ENCODE measurements at places on chromosomes 6 and 20.
A peak's percentile ranks its signal among the peaks of the same experiment; 100 is the strongest.

DNA sequence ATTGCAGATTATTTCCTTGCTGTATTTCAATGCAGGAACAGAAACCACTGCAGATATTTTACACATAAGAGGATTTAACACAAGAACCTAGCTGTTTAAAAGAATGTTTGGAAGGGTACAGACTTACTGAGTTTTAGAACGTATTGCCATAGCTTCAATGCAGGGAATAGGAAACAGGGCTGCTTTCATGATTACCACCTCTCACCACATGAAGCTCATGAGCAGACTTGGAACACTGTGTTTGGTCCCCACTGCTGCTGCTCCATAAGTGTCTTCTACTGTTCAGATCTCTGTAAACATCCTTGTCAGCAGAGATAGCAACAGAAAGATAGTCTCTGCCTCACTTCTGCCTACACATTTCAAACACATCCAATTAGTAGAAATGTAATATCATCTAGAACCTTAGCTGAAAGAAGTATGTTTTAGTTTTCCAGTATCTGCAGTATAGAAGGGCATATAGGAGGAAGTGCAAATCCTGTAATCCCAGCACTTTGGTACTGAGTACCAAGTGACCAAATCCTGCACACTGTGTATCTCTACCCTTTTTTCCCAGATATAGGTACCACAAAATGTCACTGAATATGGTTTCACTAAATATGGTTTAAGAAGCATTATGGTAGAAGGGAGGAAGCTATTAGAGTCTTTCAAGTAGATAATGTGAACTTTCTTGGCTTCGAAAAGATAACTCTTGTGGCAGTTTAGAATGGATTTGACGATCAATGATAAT is 51.9 kb downstream of the STXBP5 start:
- DNase-seq, result no peak

GRCh38 chr6:107021446-107022185 is 6.4 kb upstream of the MTRES1 start:
- no peak for DNase-seq

DNA sequence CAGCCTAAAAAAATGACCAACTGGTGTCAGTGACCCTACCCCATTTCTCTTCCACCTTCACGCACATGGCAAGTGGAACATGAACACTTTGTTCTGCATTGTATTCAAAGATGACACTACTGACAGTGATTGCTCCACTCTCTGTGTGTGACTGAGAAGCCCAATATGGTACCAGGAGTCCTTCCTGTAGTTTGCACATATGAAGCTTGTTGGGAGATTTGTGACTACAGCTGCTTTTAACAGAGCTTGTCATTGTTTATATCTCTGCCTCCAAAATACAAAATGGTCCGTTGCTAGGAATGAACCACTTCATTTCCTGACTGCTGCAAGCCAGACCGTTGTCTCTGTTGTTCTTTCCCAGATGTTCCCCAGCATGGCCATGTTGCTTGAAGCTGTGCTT is 140.3 kb upstream of the TCF21 start:
- DNase-seq, result no peak

- no peak for DNase-seq
Measured at GRCh38 chr6:1068068-1068467, 243.8 kb upstream of the FOXQ1 start.

DNA sequence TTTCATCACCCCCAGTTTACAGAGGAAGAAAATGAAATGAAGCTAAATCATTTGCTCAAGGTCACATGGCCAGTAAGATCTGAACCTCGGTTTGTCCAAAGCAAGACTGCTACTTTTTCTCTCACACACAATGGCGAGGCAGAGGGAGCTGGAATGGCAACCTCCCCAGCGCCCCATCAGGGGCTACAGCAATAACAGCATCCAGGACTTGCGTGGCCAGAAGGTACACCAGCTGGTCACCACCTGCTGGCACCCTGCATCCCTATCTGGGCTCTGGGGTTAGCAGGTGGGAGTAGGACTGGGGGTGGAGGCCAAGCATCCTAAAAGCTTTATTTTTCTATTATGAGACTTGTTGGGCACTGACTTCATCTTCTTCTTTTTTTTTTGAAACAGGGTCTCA is 41.3 kb downstream of the TTI1 start:
- no peak for DNase-seq

GRCh38 chr6:10556992-10557391 is 35.8 kb downstream of the GCNT2 start:
- no peak for DNase-seq

- no peak for DNase-seq
Measured at GRCh38 chr20:57471496-57472372, 53.2 kb downstream of the CTCFL start.

- peak; percentile 65 for DNase-seq
Measured at GRCh38 chr20:45465491-45466266, 3.9 kb upstream of the WFDC2 start.

Measured in suppressor macrophage (primary cell).